ENCODE measurements at places on chromosomes 6 and 20.

GRCh38 chr6:14278446-14278845 is 160.9 kb downstream of the CD83 start:
- peak; percentile 66 for DNase-seq

DNA sequence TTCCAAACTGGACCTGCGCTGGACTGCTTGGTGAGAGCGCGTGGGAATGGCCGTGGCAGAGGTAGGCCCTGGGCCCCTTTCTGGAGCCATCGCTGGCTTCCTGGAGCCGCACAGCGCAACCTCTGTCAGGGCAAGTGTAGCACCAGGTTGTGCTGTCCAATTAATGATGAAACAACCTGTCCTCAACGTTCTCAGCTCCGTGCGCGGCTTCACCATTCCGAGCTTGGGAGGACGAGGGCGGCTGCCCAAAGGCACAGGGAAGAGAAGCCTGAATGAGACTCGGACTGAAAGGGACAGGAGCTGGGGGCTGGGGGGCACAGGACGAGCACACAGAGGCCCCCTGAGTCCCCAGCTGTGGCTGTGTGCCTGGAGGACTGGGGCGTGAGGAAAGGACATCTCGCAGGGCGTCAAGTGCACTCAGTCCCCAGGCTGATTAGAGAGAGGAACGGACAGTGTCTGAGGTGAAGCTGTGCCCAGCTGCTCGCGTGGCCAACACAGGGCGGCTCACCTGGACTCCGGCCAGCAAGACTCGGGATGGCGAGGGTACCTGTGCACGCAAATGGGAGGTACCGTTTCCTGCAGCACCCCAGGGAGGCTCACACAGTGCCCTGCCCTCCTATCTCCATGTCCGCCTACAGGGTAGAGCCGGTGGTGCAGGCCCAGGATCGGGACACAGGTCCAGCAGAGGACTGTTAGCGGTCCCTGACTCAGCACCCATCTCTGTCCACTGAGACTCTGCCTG is 403.3 kb downstream of the TAF4 start:
- no peak for DNase-seq

DNA sequence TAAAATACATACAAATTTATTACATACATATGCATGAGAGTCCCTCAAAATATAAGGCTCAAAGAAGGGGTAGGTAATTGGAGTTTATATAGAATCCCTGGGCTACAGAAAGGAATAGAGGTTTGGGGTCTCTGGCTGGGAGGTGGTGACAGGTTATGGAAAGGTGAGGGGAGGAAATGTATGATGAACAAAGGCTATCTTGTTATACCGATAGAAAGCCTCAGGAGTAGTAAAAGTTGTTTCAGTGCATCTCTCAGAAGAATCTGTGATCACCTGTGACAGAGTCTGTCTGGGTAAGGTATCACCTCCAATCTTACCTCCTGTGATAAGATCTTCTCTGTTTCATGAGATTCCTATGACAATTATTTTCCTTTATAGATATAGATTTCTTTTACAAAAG is 252.9 kb upstream of the AGPAT4 start:
- DNase-seq: no peak

DNA sequence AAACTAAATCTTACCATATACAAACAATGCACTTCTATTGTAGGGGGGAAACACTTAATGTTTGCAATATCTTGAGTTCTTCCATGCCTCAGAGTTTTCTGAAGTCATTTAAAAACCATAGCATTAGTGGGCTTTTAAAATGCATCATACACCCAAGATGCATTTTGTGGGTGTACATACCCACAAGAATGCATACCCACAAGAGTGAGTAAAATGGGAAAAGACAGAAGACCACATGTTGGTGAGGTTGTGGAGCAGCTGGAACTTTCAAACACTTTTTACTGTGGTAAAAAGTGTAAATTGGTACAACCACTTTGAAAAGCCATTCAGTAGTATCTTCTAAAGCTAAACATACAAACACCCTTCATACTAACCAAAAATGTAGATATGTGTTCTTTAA is 57.5 kb downstream of the CYB5R4 start:
- DNase-seq: no peak

DNA sequence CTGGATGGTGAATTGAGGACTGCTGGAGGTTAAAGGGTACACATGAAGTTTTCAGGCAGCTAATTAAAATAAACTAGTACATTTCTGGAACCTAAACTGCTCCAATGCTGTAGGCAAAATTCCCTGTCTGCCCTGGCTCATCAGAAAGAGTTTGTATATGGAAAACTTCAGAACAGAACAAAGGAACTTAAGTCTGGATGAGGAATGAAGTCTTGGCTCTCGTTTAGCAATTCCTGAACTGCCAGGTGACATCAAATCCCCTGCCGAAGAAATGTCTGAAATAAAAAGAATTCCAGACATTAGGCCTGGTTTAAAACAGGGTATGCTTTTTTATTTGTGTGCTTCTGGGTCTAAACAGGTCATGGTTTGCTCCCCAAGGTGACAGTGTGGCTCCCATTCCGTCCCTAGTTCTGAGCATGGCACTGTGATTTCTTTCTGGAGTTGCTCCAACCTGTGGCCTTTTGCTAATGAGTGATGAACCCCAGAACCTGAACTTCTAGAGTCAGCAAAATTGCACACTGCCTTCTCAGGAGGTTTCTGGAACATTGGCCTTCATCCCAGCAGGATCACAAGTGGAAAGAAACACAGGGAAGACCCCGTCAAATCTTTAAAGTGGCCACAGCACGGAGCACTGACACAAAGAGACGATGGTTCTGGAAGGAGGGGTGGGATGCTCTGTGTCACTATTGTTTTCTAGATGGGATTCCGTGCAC is 129.4 kb upstream of the NAA20 start:
- no peak for DNase-seq

DNA sequence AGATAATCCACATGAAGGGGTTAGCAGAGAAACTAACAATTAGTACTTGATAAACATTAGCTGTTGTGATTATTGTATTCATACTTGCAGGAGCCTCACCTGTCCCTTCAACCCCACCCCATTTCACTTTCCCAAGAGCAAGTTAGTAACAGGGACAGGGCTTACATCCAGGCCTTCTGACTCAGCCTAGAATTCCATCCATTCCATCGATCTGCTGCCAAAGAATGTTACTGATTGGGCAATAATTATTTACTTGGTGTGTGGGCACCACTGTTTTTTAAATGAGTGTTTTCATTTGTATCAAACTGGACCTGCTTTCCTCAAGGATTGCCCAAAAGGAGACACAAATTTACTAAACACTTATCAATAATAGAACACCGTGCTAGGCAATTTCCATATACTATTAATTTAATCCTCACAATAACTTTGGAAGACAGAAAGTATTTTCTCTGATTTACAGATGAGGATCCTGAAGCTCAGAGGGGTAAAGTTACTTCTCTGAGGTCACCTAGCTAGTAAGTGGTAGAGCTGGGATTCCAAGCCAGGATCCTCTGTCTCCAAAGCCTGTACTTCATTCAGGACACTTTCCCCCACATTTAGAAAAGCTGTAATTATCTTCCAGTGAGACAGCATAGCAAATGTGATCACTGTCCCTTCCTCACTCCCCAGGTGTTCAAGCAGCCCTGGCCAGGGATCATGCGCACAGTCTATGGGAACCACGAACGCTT is 32.8 kb downstream of the GSS start:
- DNase-seq: no peak

GRCh38 chr6:13708736-13709135 is 2.9 kb downstream of the RANBP9 start:
- no peak for DNase-seq

DNA sequence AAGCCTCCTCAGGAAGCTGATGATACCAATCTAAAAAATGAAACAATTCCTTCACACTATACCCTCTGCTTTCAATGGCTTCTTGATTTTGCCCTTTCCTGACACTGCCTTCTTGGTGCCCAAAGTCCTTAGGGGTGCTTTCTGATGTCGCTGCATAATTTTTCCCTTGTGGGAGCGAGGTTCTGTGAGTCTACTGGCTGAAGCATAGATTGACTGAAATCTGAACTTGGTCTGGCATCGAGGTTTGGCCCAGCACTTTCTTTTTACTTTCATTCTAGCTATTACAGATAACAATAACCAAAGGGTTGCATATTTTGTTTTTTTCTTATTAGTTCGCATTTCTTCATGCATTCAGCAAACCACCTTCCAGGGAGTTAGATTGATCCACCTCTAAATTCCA is 65.8 kb downstream of the E2F3 start:
- no peak for DNase-seq

DNA sequence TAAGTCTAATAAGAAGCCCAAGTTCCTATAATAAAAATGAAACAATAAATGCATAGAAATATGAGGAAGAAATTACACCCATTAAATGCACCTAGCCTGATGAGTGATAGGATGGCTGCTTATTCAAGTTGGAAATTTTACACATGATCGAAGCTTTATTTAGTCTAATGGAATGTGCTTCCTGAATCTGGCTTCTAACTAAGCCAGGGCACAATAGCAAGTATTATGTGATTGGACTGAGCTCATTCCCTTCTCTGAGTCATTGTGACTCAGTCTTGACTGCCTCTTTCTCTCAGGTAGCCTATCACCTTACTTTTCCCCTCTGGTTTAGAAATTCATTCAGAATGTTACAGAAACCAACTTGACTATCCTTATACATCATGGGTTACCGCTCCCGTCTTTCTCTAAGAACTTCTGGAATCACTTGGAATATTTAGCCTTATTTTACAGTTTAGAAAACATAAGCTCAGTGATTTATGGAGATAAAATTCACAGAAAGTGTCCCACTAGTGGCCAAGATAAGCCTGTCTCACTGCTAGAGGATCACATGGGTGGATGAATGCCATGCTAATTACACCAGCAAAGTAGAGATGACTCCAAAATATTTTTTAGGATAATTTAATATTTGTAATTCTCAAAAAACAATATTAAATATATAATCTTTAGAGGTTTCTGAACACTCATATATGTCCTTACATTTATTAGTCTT is 505.3 kb upstream of the JAG1 start:
- DNase-seq: no peak

DNA sequence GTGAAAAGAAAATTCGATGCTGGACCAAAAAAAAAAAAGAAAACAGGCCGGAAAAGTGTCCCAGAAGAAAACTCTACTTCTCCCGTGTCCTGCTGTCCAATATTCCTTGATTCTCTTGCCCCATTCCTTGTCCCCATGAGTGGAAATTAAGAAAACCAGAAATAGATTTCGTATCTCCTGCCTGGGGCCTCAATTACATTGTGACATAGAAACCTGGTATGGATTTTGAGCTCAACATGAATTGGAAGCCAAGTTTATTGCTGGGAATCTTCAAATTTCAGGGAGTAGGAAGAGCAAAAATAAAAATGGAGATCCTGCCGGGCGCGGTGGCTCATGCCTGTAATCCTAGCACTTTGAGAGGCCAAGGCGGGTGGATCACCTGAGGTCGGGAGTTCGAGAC is 11.9 kb downstream of the ISM1 start:
- DNase-seq: no peak

DNA sequence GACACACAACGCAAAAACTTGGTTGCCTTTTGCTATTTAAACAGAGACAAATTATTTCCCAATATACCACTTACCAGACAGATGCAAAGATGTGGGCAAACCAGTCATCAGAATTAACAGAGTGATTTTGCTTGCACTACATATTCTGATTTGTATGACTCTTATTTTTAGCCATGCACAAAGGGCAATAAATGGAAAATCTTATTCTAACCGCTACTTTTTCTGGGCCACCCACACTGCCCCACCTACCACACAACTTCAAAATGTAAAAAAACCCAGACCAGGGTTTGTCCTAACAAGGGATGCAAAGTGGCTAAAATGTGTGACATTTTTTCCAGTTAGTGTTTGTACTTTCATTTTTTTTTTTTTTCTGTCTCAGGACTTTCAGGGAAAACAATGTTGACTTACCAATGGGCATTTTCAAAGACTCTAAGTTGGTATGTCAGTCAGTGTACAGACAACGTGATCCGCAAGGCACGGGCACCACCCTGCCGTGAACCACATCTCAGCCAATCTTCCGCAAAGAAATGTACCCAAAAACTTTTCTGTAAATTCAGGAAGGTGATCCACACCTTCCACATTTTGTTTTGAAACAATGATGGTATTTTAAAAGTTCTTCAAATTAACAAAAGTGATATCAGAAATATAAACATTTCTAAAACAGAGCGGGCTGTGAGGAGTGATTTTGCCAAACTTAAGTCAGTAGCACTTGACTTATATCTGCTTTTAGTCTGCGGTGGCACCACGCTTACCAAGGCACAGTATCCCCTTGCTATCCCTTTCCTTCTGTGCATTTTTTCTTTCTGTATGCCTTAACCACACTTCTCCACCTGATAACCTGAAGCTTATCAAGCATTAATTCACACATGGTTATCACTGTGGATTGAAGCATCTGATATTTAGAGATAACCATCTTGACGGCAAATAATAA is 185.6 kb downstream of the GJA10 start:
- no peak for DNase-seq

DNA sequence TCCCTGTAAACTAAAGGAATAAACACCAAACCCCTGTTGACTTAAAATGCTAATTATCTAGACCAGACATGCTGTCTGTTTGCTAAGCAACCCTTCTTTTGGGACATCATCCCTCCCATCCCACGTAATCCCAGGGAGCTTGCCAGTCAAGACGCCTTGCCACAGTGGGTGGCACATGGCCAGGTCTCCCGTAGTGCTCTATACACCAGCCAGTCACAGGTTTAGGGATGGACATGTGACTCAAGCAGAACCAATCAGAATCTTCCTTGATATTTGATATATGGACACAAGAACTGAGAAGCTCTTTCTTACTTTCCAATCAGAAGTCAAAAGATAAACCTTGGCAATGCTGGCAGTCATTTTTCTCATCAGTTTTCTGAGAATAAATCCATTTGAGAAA is 60.0 kb downstream of the CNKSR3 start:
- DNase-seq: no peak

DNA sequence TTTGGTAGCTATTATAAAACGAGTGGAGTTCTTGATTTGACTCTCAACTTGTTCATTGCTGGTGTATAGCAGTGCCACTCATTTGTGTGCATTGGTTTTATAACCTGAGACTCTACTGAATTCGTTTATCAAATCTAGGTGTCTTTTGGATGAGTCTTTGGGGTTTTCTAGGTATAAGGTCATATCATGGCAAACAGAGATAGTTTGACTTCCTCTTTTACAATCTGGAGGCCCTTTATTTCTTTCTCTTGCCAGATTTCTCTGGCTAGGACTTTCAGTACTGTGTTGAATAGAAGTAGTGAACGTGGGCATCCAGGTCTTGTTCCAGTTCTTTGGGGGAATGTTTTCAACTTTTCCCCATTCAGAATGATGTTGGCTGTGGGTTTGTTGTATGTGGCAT is 38.8 kb downstream of the SUMO4 start:
- no peak for DNase-seq

GRCh38 chr20:17872434-17872833 is 96.2 kb downstream of the SNX5 start:
- DNase-seq: no peak

GRCh38 chr6:49649988-49650387 is 13.3 kb upstream of the RHAG start:
- DNase-seq: no peak

DNA sequence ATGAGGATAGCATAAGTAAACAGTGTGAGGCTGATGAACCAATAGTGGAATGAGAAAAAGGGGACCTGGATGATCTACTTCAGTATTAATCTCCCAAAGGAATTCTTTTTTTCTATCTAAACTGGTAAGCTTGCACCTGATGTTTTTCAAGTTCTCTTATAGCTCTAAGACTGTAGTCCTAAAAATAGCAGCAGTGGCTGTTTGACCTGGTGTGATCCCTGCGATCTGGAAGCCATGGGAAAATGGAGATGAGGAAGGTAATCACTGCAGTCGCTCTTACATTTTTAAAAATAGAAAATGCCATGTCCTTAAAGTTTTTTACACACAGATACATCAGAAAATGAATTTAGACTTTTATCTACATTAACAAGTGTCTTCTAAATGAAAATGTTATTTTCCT is 926.4 kb upstream of the SLC35B3 start:
- DNase-seq: no peak

GRCh38 chr6:53111865-53112264 is 36.8 kb downstream of the GCM1 start:
- DNase-seq: no peak
